ENCODE measurements at places on chromosomes 1 and 21. TPM values are rescaled to one million over a fixed set of nuclear protein-coding genes. Genes with fewer than 3 reads are reported as not detected.
A peak's percentile ranks its signal among the peaks of the same experiment; 100 is the strongest.

GRCh38 chr1:55194851-55195250 is 20.3 kb downstream of the USP24 start:
- DNase-seq: no peak

The MROH9 gene
- 0.67 TPM for total RNA-seq

The SERTAD4 gene
- 2.2 TPM for total RNA-seq

The CLCNKB gene
- total RNA-seq: 0.46 TPM

DNA sequence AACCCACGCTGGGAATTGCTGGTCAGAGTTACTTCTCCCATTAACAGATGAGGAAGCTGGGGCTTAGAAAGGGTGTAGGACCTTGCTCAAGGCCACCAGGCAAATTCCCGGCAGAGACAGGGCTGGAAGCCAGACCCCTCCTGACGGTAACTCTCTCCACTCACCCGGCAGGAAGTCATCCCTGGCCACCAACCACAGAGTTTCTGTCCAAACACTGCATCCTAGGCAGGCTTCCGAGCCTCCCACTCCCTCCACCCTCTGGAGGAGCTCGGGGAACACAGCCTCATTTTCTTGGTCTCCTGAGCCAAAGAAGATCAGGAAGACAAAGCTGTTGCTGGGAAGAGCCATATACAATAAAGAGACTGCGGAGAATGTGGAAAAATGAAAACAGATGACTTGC is 25.0 kb upstream of the ZNF436 start:
- no peak for DNase-seq

The UMODL1 gene
- 0.07 TPM for total RNA-seq

DNA sequence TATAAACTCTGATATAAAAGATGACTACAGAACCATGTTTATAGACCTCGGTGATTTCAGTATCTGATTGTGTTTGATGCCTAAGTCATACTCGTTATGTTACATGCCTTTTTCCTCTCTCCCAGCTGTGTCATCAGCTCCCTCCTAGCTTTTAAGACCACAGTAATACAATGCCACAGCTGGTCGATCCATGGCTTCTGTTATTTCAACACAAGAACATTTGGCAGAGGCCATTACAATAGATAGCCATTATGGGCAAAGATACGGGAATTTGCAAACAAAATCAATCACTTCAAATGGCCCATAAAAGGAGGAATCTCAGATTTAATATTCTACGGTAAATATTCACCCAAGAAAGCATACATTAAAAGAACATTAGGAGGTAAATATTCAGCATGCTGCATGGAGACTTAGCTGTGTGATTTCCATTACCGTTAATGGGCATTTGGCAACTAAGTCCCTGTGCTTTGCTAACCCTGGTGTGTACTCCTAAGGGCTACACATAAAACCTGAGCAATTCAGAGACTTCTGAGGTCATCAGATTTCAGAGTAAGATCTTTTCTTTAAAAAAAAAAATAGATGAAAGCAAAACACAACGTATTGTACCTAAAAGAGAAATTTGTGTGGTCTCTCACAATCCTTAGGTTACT is 153.4 kb downstream of the PIGK start:
- DNase-seq: no peak

The SYT11 gene
- 7.0 TPM for total RNA-seq

GRCh38 chr1:13664451-13664850 is 35.5 kb upstream of the PRDM2 start:
- DNase-seq: no peak

- DNase-seq: no peak
Measured at GRCh38 chr21:22062472-22063139, 1064.4 kb downstream of the NCAM2 start.

- no peak for DNase-seq
Measured at GRCh38 chr1:183600136-183600535, 9.9 kb upstream of the NCF2 start.

GRCh38 chr1:36304970-36305914 is 926 bp upstream of the SH3D21 start:
- DNase-seq: no peak

GRCh38 chr1:216223486-216223885 is 199.8 kb downstream of the USH2A start:
- DNase-seq: no peak

The CLCA1 gene
- not detected for total RNA-seq

DNA sequence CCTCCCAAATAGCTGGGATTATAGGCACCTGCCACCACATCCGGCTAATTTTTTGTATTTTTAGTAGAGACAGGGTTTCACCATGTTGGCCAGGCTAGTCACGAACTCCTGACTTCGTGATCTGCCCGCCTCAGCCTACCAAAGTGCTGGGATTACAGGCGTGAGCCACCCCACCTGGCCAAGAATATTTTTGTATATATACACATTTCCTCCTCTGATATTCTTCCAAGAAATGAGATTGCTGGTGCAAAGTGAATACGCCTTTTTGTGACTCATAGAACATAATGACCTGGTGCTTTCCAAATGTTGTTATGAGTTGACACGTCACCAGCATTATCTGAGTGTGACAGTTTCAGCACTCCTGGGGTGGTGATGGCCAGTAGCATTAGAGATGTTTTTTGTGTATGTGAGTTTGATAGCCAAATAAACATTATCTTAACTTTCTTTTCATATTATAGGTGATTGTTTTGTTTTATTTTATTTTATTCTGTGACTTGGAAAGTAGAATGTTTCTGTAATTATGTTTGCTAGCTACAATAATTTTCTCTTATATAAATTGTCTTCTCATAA is 54.9 kb downstream of the KCNK1 start:
- DNase-seq: no peak

DNA sequence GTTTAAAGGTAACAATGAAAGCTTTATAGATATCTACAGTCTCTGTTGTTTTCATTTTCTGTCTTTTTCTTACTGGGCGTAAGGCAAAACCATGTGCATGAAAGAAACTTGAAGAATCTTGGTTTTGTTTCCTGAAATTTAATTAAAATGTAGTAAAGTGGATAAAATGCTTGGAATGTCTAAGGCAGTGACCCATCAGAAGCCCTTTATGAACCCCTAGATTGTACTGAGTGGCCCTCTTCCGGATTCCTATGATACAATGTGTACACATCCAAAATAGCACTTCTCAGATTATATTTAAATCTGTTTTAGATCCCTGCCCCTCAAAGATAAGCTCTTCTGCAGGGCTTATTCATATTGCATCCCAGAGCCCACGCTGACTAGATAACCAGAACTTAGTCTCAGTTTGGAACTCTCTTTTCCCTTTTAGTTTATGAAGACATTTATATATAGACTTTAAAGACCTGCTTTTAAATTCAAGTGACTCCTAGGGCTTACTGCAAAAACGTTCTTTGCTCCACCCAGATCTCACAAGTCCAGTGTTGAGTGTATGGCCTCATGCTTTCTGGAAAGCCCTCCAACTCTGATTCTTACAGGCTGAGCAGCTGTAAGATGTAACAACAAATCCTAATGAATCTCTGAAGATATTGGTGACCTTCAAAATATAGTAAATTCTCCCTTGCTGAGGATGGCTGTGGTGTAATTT is 142.9 kb downstream of the LRRC7 start:
- DNase-seq: no peak

The XPR1 gene
- 30.2 TPM for total RNA-seq

DNA sequence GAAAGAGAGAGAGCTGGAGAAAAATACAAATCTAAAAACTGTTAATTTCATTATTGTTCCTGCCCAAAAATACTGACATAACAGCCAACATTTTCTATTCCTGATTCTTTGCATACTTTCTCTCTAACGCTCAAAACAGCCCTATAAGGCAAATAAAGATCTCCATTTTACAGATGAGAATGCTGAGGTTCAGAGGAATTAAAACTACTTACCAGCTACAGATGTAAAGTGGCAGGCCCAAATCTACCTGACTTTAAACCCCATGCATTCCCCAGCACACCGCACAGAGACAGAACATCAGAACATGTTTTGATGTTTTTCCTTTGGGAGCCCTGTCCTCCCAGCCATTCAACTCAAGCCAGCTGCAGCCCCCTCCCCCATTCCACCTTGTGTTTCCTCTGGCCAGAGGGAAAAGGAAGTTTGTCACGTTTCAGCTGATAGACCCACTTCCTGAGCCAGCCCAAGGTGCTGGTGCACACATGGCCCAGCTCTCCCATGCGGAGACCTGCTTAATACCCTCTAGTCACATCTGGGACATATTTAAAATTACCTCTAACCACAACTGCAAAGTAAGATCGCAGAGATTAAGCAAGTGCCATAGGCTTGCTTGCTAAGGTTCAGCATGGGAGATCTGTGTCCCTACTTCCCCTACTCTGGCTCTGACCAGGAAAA is 133.1 kb upstream of the NFIA start:
- no peak for DNase-seq

The ELAVL4 gene
- total RNA-seq: 0.20 TPM

DNA sequence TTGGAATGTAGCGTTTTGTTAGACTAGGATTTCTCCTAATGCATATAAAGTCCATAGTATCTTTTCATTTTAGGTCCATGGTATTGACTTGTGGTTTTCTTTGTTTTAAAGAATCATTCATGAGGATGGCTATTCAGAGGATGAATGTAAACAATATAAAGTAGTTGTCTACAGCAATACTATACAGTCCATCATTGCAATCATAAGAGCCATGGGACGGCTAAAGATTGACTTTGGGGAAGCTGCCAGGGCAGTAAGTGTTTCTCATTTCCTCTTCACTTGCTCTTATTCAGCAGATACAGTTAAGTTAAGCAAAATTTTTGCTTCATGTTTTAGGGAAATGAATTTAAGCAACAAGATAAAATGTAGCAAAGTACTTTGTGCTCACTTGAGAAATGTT is 25.4 kb downstream of the GNAI3 start:
- DNase-seq: peak; percentile 40

The PPOX gene
- total RNA-seq: 19.5 TPM

- no peak for DNase-seq
Measured at GRCh38 chr21:26837539-26837938, 7.7 kb downstream of the ADAMTS1 start.

GRCh38 chr1:15261155-15262002 is 14.4 kb downstream of the FHAD1 start:
- DNase-seq: no peak

The SPRR1B gene
- total RNA-seq: not detected

DNA sequence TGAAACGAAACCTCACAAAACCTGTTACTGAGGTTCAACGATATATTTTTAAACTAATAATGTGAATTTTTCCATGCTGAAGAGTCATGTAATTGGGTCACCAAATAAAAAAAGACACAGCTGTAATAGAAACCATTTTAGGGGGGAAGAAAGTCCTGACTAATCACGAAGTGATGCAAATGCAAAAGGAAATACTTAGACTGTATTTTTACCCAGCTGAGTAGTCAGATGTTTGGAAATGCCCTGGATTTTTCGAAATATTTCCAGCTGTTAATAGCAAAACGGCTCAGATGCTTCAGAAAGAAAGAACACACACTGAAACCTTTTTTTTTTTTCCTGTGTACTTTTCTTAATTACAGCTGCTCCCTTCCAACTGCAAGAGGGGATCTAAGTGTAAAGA is 210.3 kb downstream of the SETD4 start:
- DNase-seq: no peak

DNA sequence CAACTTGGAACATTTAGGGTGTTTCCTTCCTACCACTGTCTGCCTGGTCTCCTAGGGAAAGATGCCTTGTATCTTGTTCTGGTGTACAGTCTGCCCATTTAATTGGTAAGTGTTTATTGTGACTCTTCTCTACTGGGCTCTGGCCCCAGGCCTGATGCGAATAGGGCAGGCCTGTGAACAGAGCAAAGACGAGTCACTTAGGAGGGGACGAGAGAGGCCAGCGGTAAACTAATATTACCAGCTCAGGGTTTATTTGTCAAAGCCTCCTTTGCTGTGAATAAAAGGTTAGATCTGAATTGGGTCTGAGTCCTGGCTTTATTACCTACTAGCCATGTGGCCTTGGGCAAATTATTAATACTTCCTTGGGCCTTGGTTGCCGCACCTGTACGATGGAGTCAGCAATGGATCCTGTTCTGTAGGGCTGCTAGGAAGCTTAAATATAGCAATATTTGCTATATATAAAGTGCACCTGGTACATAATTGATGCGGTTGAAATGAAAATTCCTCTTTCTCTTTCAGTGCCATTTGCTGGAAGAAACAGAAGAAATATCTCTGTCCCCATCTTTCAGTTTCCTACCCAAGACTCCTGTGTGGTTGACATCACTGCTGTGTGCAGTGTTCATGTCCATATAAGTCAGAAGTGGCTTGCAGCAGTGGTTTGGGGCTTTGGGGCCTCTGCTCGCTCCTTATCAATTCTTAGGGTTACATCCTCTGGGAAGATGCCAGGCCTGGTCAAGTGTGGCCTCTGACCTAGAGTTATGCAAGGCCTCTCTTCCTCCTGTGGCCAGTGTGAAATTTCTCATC is 32.4 kb downstream of the MAPKAPK2 start:
- DNase-seq: no peak

- DNase-seq: no peak
Measured at GRCh38 chr1:98688110-98688739, 26.7 kb downstream of the SNX7 start.

- no peak for DNase-seq
Measured at GRCh38 chr1:93600663-93601062, 81.0 kb downstream of the BCAR3 start.
